Cardiac muscle cell (in vitro differentiated cells and primary cell): ENCODE measurements at places on chromosomes 3 and 15. TPM values are rescaled to one million over a fixed set of nuclear protein-coding genes. Genes with fewer than 3 reads are reported as not detected.

UCN2 gene
- 0.47 and 0.95 TPM in 2 replicates for polyA plus RNA-seq

GRCh38 chr3:131338948-131339640 lies 42.5 kb upstream of the NUDT16 start:
- no peak for DNase-seq
- H3K4me3 ChIP-seq, result no peak overlapping the region
- H3K27me3 ChIP-seq, result no peaks in the 10 kb centered on the region

- DNase-seq, result no peak
- H3K27me3 ChIP-seq, result no peaks in the 10 kb centered on the region
- no peaks in the 10 kb centered on the region for H3K36me3 ChIP-seq
- H3K27ac ChIP-seq, result no peak overlapping the region
- no peak overlapping the region for H3K4me3 ChIP-seq
- no peaks in the 10 kb centered on the region for H3K4me1 ChIP-seq
These were observed 20.4 kb upstream of the FGF12 start for GRCh38 chr3:192747746-192748145.

DNA sequence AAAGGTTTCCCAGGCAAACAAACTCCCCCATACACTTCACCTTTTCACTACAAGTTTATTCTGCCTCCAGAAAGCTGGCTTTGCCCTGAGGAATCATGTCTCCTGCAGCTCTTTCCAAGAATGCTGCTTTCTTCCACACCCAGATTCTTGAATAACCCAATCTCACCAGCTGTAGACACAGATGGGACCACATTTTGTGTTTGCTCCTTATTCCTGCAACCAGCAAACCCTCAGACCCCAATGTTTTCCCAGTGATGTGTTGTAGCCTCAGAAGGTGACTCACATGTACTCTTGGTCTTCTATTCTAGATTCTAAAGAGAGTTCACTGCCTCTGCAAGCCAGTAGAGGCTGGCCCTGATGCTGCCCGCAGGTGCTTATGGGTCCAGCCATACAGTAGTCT lies 23.6 kb upstream of the TRIM59 start:
- no peaks in the 10 kb centered on the region for H3K36me3 ChIP-seq
- no peaks in the 10 kb centered on the region for H3K4me1 ChIP-seq
- H3K27me3 ChIP-seq, result no peaks in the 10 kb centered on the region
- DNase-seq, result no peak
- no peak overlapping the region for H3K4me3 ChIP-seq
- no peak overlapping the region for H3K27ac ChIP-seq
